Right ventricle myocardium superior (tissue), 1 donor: ENCODE measurements at places on chromosomes 12 and 14. TPM values are rescaled to one million over a fixed set of nuclear protein-coding genes. Genes with fewer than 3 reads are reported as not detected.

- DNase-seq = no peak
Observed at GRCh38 chr12:86950444-86950843, 694.3 kb upstream of the MGAT4C start.

GRCh38 chr12:6520186-6520585, 14.1 kb upstream of the GAPDH start:
- DNase-seq = no peak

PIWIL1 gene
- total RNA-seq = not detected

GRCh38 chr14:72060917-72061316, 128.7 kb downstream of the RGS6 start:
- DNase-seq = no peak
